Coronary artery (tissue), 2 donors: ENCODE measurements at places on chromosomes 11 and 22.

GRCh38 chr11:116460156-116460920 lies 312.4 kb downstream of the BUD13 start:
- DNase-seq: no peak

DNA sequence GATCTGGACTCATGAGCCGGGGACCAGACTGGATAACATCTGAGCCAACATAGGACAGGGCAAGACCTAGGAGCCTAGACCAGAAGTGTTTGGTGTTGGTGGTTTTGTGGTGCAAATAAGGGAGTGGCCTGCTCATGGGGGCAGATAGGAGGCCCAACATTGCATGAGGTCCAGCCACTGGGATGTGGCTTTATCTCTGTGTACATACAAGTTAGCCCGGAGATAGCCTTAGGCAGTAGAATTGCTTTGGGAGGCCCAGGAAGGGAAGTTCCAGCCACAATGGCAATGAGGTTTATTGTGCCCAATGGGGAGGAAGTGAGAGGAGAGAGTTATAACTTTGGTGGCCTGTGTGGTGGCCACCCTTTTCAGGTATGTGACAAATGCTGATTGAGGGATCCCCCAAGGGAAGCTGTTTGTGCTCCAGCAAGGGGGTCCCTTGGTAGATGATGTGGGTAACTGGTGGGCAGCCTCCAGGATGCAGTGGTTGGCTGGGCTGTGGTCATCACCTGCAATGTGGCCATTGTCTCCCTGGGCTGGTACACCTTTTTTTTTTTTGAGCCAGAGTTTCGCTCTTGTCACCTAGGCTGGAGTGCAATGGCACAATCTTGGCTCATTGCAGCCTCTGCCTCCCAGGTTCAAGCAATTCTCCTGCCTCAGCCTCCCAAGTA lies 6.4 kb downstream of the LMO2 start:
- DNase-seq: no peak

- DNase-seq: no peak
These were observed 22.0 kb downstream of the ZNF202 start for GRCh38 chr11:123719452-123719851.

- DNase-seq: no peak
These were observed 245.0 kb upstream of the B3GAT1 start for GRCh38 chr11:134656861-134657540.

GRCh38 chr11:22479208-22479607 lies 141.0 kb downstream of the SLC17A6 start:
- DNase-seq: no peak

DNA sequence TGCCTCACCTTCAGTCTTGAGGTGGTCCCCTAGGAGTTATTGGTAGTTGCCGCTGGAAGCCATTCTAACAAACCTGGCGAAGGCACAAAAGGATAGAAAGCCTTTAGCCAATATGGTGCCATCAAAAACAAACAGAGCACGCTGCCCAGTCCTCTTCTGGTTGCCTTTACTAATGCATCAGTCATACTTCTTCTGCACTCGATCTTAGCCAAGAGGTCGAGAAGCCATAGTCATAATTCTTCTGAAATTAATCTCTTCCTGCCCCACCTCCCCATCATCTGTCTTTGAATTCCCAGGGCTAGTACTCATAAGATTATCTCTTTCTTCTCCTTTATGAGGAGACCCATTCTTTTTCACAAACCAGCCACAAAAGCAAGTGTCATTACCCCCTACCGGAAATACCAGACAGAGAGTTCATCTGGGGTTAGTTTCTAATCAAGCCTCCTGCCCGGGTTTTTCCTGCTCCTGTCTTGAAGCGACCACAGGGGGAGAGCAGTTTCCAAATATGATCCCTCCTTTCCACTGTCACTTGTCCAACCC lies 21.4 kb upstream of the EHF start:
- no peak for DNase-seq

GRCh38 chr11:6170226-6170625 lies at the start of gene OR52B2:
OR52B2 (minus strand) TSS chr11:6170326; CDS start chr11:6170326, 0 bp downstream.
- no peak for DNase-seq

DNA sequence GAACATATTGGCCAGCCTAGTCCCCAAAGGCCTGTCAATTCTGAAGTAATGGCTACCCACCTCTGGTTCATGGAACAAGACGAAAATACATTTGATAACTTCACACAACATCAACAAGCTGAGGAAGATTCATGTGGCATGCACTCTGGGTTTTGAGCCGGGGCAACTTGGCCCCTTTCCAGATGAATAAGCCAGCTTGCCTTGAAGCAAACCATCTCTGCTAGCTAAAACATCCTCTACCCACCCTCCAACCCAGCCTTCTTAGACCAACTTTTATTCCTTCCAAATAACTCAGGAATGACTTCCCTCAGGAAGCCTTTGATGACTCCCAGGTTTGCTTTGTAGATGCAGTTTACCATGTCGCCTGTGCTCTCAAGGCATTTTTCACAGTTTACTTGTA lies 94.4 kb downstream of the SLC1A2 start:
- no peak for DNase-seq

DNA sequence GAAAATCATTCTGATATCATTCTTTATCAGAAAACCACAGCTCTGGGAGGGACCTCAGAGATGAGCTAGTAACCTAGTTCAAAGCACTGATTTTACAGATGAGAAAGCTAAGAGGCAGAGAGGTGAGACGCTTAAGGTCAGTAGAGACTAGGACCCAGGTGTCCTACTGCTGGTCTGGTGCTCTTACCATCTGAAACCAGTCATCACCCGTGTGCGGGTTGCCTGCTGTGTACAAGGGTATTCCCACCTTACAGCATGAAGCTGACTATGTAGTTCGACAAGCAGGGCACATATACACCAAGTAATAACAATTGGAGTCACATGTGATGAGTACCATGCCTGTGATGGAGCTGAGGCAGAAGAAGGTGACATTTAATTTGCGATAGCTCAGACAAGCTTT lies 133.7 kb downstream of the ADAMTS15 start:
- DNase-seq: no peak

GRCh38 chr11:15940462-15941205 lies 415.7 kb downstream of the SOX6 start:
- peak; percentile 43 for DNase-seq

GRCh38 chr11:36702330-36703054 lies 104.5 kb upstream of the RAG2 start:
- no peak for DNase-seq

GRCh38 chr11:119106564-119107537 lies at the start of gene C2CD2L:
C2CD2L (plus strand) TSS chr11:119107344; CDS start chr11:119107742, 398 bp downstream.
- DNase-seq: peak; percentile 94

GRCh38 chr11:131530407-131530806 lies 160.0 kb downstream of the NTM start:
- DNase-seq: no peak

DNA sequence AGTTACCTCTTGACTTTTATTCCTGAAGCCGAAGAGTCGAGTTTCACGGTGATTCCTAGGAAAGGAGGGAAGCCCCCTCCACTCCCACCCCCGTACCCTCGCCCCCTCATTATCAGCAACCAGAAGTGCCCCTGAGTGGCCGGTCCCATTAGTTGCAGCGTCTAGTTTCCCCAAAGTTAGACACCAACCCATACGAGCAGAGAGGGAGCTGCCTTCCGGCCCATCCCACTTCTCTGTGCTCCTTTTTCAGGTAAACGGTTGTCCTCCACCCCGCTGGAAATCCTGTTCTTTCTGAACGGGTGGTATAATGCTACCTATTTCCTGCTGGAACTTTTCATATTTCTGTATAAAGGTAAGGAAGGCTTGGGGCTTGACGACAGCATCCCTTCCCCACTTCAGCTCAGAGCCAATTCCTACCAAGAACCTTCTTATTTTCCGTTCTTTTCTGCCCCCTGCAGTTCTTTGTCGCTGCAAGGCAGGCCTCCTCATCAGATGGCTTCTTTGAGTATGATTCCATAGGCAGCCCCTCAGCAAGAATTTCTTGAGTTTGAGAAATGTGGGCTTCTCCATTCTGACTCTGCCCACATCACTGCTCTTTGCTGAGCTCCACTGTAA lies 701 bp downstream of the TMEM216 start:
- no peak for DNase-seq
